ENCODE measurements at places on chromosomes 1 and 21. TPM values are rescaled to one million over a fixed set of nuclear protein-coding genes. Genes with fewer than 3 reads are reported as not detected.

The PANK4 gene
- total RNA-seq, result 31.5 TPM

The BMP8A gene
- total RNA-seq, result not detected

The LINGO4 gene
- total RNA-seq, result not detected

The HSD3B1 gene
- not detected for total RNA-seq

The AQP10 gene
- total RNA-seq, result 0.78 TPM

The URB2 gene
- 10.4 TPM for total RNA-seq

The NBPF3 gene
- 17.8 TPM for total RNA-seq

The SAMSN1 gene
- total RNA-seq, result not detected

Measured in airway epithelial cell (primary cell).